Eye (tissue), 1 donor: ENCODE measurements at places on chromosomes 7 and 10.

DNA sequence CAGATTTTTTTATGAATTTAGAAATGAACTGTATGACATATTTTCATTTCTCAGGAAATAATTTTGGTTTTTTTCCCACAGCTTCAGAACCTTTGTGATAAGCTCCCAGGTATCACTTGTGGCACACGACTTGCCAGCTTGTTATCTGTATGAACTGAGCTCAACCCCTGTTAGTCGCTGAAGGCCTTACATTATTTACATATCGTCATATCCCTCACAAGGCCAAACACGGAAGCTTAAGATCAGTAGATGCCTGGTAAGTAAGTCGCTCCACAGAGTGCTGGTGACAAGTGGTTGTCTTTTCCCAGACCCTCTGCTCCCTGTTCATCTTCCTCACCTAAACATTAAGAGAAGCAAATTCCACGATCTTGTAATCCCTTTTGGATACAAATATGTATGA, 55.2 kb downstream of the RAPGEF5 start:
- DNase-seq: no peak

- DNase-seq: peak; percentile 72
These were observed 499 bp downstream of the GAL3ST4 start for GRCh38 chr7:100167912-100168323.

DNA sequence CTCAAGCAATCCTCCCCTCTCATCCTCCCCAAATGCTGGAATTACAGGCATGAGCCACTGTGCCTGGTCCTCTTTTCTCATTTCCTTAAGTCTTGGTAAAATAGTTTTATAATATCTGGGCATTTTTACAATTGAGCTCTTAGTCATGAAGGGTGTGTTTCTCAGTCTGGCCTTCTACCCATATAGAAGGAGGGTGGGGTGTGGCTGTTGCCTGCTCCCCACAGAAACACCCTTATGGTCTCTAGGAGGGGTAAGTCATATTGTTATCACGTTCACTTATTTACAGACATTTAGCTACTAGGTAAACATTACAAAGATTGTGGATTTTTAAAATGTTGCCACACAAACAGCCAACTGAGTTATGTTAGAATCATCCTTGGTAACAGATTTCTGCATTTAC, 6.7 kb upstream of the OTUD1 start:
- DNase-seq: no peak

DNA sequence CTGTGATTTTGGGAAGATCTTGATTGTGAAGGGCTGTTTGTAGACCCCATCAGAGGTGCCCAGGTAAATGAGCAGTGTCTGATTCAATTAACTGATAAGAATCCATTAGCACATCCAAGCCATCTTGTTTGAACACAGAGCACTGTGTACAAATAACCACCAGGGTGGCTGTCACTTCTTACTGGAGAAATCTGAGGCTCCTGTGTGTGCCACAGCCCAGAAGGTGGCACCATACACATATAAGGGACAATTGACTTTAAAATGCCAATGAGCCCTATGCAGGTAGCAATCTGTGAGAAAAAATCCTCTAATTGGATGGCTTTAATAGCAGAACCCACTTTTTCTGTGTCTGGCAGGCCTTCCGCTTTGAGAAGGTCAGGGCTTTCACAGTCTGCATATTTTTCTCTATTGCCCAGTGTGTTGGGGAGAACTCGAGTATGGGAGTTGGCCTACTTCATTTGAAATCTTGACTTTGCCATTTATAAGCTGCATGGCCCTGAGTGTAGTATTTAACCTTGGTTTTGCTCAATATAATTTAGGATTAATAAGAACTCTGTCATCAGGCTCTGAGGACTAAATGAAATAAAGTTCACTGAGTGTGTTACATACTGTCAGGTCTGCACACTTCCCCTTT, 517.4 kb downstream of the CCSER2 start:
- peak; percentile 59 for DNase-seq

DNA sequence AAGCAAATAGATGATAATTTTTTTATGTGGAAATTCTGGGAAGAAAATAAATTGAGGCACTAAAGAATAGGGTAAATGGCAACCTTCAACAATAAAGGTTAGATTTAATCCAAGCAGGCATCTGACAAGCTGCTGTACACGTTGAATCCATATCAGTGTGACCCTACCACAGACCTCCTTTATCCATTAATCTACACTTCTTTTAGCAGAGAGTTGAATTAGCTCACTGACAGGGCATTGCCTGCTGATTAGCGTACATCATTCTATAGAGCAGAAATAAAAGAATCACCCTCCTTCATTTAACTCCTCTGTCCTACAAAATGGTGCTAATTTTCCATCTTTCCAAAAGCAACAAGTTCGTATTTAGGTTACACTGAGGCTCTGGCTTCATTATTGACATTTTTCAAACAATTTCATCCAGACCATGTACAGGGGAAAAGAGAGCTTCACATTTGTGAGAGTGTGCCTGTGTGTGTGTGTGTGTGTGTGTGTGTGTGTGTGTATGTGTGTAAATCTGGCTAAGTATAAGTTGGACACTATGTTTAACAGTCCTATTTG, 356.0 kb downstream of the TFEC start:
- DNase-seq: peak; percentile 59

- DNase-seq: no peak
These were observed 284.4 kb upstream of the IGFBP3 start for GRCh38 chr7:46205478-46205877.

- DNase-seq: peak; percentile 92
These were observed 175.1 kb downstream of the SEPTIN7 start for GRCh38 chr7:35975851-35976454.

- no peak for DNase-seq
These were observed 57.4 kb downstream of the GFRA1 start for GRCh38 chr10:116215651-116216050.
